T-cell (primary cell): ENCODE measurements at places on chromosomes 3 and 15. TPM values are rescaled to one million over a fixed set of nuclear protein-coding genes. Genes with fewer than 3 reads are reported as not detected.

- no peaks in the 10 kb centered on the region for H3K4me1 ChIP-seq
- no peak overlapping the region for H3K4me3 ChIP-seq
- no peak for DNase-seq
- H3K36me3 ChIP-seq, result no peaks in the 10 kb centered on the region
Observed at GRCh38 chr15:40242601-40243000, 3.7 kb downstream of the PAK6 start.

WDR6 gene
- 226 TPM for total RNA-seq

DNA sequence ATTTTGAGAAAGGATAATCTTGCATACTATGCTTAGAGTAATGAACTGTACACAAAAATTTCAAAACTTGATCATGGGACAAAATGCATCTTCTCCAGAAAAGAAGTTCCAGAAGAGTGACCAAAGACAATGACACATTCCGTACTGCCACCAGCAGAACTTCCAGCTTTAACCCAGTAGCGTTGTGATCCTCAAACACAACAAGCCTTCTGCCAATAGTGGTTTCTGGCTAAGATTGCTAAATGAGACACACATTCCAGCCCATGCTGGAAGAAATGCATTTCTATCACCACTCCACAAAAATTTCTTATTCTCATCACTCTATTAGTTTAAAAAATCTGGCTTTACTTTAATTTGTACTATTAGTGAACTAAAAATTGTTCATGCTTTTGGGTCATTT, 334.9 kb downstream of the TBC1D5 start:
- H3K27me3 ChIP-seq, result no peaks in the 10 kb centered on the region
- no peak for DNase-seq
- H3K4me3 ChIP-seq, result no peak overlapping the region
- no peaks in the 10 kb centered on the region for H3K4me1 ChIP-seq
- H3K27ac ChIP-seq, result no peak overlapping the region

HYAL1 gene
- total RNA-seq, result 0.61 TPM

DNA sequence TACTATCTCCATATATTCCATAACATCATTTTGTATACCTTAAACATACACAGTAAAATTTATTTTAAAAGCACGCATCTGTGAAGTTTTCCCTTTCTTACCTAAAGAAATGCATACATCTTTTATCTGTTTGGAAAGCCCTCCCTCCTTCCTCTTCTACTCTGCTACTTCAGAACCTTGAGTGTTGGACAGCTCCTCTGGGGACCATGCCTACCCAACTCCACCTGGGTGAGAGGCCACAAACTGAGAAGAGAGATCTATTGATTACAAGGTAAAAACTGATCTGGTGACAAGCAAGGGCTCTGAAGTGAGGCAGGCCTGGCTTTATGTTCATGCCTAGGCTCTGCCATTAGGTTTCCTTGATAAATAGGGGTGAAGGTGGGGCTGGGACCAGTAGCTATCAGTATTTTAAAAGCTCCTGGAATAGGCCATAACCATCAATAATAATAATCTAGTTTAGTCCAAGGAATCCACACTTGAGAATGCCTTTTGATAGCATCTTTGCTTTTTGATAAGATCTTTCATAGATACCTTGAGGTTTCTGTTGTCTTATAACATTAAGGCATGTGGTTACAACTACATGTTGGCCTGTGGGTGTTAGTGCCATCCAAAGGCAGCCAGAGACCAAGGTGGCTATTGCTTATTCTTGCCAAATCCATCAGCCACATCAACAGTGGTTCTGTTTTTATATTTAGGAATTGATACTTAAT, 148.8 kb downstream of the KCNMB2 start:
- no peaks in the 10 kb centered on the region for H3K4me1 ChIP-seq
- no peaks in the 10 kb centered on the region for H3K36me3 ChIP-seq
- H3K27ac ChIP-seq, result no peak overlapping the region
- H3K27me3 ChIP-seq, result no peaks in the 10 kb centered on the region

DNA sequence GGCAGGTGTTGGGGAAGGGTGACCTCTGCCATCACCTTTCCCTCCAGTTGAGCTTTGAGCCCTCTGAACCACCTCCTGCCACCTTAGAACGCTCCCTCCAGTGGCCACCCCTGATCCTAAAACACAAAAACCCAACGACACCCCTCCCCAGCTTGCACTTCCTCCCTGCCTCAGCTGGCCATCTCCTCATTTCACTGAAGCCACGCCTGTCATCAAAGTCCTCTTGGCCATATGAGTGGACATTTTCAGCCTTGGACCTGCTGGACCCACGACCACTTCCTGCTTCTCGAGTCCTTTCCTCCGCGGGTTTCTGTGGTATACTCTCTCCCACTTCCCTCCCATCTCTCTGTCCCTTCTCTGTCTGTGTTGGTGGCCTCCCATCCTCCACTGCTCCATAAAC, 48.5 kb upstream of the NR2C2 start:
- H3K36me3 ChIP-seq, result no peaks in the 10 kb centered on the region
- no peaks in the 10 kb centered on the region for H3K4me1 ChIP-seq
